ENCODE measurements at places on chromosomes 7 and 10. TPM values are rescaled to one million over a fixed set of nuclear protein-coding genes. Genes with fewer than 3 reads are reported as not detected.

The AKR1C1 gene
- 9.9 TPM for total RNA-seq

The GTF2IRD2 gene
- total RNA-seq, result 36.0 TPM

The NUDT1 gene
- 20.9 TPM for total RNA-seq

The CDNF gene
- 1.0 TPM for total RNA-seq

The CCSER2 gene
- total RNA-seq, result 43.3 TPM

The VSIR gene
- total RNA-seq, result 13.6 TPM

The C10orf120 gene
- total RNA-seq, result not detected

The SPDYE1 gene
- not detected for total RNA-seq

The C10orf67 gene
- total RNA-seq, result under 0.01 TPM

The ALDH18A1 gene
- total RNA-seq, result 64.2 TPM

The CAMK1D gene
- 2.1 TPM for total RNA-seq

The OR6B1 gene
- total RNA-seq, result not detected

The CPEB3 gene
- 3.1 TPM for total RNA-seq

The ITIH5 gene
- 37.1 TPM for total RNA-seq

The CBLL1 gene
- total RNA-seq, result 18.3 TPM

The OR2A12 gene
- total RNA-seq, result not detected

The SVIL gene
- total RNA-seq, result 153 TPM

The MYH16 gene
- not detected for total RNA-seq

The PRKAR2B gene
- total RNA-seq, result 11.5 TPM

The CDH23 gene
- total RNA-seq, result 3.7 TPM

The LBX1 gene
- total RNA-seq, result 3.1 TPM

The GLI3 gene
- 13.6 TPM for total RNA-seq

The ELOVL3 gene
- not detected for total RNA-seq

The RBP4 gene
- total RNA-seq, result 12.5 TPM

The CYP2E1 gene
- total RNA-seq, result 1.0 TPM

The FAM180A gene
- 0.52 TPM for total RNA-seq

The ASB10 gene
- total RNA-seq, result 3.7 TPM

The PRLHR gene
- total RNA-seq, result not detected

The STEAP4 gene
- 3.7 TPM for total RNA-seq

The TSPAN13 gene
- total RNA-seq, result 39.1 TPM

The PPP1R9A gene
- total RNA-seq, result 42.3 TPM

The POM121 gene
- total RNA-seq, result 6.3 TPM

The MGMT gene
- 29.7 TPM for total RNA-seq

The PLAU gene
- 21.4 TPM for total RNA-seq

The SEMA3A gene
- 24.5 TPM for total RNA-seq

The SH2D4B gene
- total RNA-seq, result under 0.01 TPM

The STAG3 gene
- 0.52 TPM for total RNA-seq

The SLIT1 gene
- total RNA-seq, result under 0.01 TPM

The CPXM2 gene
- total RNA-seq, result 0.52 TPM

The SPDYE17 gene
- total RNA-seq, result not detected

The PHYHIPL gene
- 0.52 TPM for total RNA-seq

The PLCE1 gene
- 29.2 TPM for total RNA-seq

The OR6V1 gene
- total RNA-seq, result not detected

The IFIT1B gene
- 2.1 TPM for total RNA-seq

The CAV2 gene
- total RNA-seq, result 35.0 TPM

The DNMBP gene
- total RNA-seq, result 15.1 TPM

The C10orf71 gene
- 4.7 TPM for total RNA-seq

The LIPK gene
- not detected for total RNA-seq

The CCL24 gene
- not detected for total RNA-seq

The ERV3-1 gene
- 14.6 TPM for total RNA-seq

The KIF20B gene
- total RNA-seq, result 4.2 TPM

The MRLN gene
- 156 TPM for total RNA-seq

The GNB2 gene
- total RNA-seq, result 48.5 TPM

The GIMAP1 gene
- total RNA-seq, result 1.0 TPM

The FAM221A gene
- total RNA-seq, result 0.52 TPM

The SFRP4 gene
- 28.7 TPM for total RNA-seq

The COL17A1 gene
- total RNA-seq, result under 0.01 TPM

The SPDYE11 gene
- total RNA-seq, result not detected
